NCI-H1930 (cell line): ENCODE measurements at places on chromosomes 6 and 20.

GRCh38 chr6:46521464-46521971 lies 30.3 kb upstream of the RCAN2 start:
- no peak for DNase-seq

DNA sequence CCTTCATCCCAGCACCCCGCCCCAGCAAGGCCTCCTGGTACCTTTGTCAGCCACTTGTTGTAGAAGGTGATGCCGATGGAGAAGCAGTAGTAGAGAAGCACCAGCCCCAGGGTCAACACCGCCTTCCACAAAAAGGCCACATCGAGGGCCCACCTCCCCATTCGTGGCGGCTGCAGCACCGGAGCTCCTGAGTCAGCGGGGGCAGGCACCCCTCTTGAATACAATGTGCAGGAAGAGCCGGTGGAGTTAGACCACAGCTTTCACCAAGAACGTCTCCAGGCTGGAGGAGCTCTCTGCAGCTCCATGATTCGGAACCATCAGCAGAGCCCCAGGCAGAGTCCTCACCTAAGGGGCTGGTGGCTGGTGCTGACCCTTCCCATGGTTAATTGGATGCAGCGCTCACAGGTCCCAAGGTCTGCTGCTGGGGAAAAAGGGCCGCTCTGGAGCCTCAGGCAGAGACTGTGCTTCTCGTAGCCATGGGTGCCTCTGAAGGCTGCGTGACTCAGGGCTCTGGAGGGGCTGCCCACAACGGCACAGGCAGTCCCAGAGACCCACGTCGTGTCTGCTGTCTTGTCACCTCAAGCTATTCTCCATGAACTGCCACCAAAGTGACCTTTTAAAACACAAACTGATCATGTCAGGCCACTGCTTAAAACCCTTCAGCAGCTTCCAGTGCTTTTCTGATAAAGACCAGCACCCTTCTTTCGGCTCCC lies 47.9 kb downstream of the ELMO2 start:
- DNase-seq = no peak

DNA sequence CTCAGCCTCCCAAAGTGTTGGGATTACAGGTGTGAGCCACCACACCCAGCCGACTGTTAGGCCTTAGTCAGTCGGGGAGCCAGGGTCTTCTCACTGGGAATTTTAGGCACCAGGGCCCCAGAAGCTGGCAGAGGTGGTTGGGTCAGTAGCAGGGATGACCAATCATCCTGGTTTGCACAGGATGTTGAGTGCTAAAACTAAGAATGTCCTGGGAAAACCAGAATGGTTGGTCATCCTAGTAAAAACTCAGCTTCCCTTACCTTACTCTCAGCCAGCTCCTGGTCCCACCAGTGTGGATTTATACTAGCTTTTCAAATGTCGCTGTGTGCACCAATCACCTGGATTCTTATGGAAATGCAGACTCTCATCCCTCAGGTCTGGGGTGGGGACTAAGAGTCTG lies 31.8 kb downstream of the KCNG1 start:
- no peak for DNase-seq

DNA sequence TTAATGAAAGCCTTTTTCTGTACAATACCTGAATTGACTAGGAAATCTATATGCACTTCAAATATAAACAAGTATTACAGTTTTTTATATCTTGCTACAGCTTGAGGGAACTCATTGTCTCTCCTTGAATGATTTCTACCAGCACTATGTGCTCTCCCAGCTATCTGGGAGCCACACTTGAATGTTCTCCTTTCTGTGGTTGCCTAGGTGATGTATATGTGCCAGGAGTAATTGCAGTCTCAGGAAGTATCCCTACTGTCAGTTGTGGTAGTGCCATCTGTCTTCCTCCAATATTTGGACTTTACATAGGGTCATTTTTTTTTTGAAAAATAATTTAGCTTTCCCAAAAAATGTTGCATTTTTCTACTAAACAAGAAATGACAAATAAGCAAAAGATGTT lies 288.0 kb upstream of the PLCB4 start:
- no peak for DNase-seq

DNA sequence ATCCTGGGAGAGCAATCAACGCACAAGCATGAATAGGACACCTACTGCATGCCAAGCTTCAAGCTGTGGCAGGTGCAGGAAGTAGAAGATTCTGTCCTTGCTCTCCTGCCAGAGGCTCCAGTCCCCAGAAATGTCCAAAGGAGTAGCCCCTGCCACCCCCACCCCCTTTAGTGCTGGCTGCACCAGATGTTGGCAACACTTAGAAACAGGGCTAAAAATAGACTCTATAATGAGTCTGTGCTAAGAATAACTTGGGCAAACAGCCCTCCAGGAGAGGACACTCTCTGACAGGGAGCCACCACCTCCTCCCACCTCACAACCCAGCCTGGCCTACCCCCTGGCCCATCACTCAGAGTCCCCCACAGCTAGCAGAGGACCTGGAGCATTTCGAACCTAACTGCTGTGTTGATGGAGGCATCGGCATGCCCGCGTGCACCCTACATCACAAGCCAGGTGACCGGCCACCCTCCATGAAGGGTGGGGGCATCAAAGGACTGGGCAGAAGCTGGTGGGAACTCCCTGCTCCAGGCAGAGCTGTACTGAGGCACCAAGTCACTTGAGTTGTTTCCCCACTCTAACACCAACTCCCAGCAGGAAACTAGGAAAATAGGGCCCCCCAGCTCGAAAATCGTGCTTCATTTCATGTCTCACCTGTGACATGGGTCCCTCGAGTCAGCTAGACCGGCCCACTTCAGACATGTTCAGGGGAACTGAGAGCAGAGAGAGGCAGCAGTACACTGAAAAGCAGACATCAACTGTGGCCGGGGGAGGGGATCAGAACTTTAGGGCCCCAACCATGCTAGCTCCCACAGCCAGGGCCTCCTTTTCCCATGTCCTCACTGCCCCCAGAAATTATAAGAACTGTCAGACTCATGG lies 18.7 kb downstream of the TFEB start:
- DNase-seq = no peak

GRCh38 chr20:60053125-60053817 lies 95.0 kb downstream of the CDH26 start:
- DNase-seq = no peak

DNA sequence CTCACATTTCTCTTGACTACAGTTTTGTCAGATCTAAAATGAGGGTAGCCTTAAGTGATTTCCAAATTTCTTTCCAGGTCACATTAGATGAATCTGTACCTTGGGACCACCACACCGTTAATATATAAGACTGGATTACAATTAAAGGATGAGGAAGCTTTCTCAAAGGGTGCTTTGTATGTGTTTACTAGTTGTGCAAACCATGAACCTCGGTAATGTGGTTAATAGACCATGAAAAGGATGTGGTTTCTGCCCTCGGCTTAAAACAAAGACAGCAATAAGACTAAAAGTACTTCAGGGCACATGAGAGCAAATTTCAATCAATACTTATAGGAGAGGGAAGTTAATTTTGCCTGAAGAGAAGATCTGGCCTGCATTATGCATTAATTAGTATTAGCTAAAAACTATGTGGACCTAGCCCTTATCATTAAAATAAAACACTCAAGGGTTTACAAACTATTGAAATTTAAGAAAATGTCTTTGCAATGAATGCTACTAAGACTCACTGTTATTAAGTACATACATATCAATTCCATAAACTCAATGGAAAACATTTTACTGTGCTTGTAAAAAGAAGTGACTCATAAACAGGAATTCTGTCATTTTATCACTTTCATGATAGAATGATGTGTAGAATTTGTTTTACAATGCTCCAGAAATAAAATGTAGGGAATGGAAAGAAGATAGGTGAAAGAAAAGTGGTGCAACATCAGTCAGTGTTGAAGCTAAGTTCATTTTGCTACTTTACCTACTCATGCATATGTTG lies 936 bp upstream of the TMX4 start:
- DNase-seq = no peak

- DNase-seq = no peak
Measured at GRCh38 chr6:12595161-12595811, 121.3 kb upstream of the PHACTR1 start.

DNA sequence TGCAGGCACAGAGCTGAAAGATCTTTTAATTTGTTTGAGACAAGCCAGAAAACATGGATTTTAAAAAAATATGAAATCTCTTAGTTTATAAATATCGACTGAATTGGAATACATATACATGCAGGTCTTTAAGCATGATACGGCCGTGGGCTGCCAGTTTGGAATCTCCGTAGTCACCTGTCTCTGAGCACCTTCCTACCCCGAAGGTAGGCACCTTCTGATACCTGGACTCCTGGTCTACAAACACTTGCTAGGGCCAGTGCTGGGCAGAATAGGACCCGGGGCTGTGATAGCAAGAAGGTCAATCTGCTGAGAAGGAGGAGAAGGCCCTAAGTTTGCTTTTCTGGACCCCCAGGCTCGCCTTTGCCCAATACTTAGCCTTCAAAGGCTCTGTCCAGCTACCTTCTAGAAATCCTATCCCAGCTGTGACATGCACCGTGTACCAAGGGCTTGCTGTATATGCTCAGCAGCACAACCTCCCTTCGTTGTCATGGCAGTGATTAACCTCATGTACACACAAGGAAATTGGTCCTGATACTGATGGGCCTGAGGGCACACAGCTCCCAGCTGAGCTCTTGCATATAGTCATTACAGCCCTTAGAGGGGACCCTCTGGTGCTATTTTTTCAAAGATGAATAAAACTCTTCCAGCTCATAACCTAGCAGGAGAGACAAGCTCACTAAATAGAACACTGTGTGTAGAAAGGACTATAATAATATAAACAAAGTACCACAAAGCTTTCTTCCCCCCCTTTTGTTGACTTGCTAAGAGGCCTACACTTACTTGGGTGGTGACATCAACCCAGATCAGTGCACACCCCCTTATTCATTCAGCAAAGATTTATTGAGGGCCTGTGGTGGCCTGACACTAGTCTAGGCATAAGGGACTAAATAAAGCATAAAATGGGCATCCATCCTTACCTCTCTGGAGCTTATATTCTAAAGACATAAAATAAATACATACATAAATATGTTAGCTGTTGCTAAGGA lies 17.7 kb downstream of the SNPH start:
- no peak for DNase-seq

DNA sequence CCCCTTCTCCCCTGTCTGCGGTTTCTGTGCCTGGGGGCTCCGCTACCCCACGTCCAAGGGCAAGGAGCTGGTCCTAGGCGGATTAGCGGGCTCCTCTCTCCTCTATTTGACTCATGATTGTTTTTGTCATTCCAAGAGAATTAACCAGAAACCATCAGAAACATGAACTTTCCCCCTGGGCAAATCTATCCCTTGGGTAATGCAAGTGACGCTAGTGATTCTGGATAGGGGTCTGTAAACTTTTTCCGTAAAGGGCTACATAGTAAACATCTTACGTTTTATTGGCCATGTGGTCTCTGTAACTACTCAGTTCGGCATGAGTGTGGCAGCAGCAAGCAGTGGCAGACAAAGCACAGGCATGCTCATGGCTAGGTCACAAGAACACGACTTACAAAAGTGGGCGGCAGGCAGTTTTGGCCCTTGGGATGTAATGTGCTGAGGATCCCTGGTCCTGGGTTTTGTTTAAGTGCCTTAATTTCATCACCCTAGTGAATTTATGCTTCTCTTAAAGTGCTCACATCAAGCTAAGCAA lies 654 bp downstream of the CST11 start:
- no peak for DNase-seq

DNA sequence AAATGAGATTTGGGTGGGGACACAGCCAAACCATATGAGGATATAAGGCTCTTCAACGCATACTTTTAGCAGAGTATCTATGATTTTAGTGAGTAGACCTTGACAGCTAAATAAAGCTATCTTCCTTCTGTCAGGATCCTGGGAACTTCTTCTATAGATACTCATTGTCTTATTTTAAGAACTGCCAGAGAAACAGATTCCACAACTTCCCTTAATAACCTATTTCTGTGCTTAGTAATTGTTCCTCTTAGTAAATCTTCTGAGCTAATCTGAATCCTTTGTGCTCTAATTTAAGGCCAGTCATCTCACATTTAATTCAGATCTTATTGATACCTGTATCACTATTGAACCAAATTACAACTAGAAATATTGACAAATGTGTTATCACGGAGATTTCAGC lies 64.0 kb upstream of the CEP85L start:
- no peak for DNase-seq

DNA sequence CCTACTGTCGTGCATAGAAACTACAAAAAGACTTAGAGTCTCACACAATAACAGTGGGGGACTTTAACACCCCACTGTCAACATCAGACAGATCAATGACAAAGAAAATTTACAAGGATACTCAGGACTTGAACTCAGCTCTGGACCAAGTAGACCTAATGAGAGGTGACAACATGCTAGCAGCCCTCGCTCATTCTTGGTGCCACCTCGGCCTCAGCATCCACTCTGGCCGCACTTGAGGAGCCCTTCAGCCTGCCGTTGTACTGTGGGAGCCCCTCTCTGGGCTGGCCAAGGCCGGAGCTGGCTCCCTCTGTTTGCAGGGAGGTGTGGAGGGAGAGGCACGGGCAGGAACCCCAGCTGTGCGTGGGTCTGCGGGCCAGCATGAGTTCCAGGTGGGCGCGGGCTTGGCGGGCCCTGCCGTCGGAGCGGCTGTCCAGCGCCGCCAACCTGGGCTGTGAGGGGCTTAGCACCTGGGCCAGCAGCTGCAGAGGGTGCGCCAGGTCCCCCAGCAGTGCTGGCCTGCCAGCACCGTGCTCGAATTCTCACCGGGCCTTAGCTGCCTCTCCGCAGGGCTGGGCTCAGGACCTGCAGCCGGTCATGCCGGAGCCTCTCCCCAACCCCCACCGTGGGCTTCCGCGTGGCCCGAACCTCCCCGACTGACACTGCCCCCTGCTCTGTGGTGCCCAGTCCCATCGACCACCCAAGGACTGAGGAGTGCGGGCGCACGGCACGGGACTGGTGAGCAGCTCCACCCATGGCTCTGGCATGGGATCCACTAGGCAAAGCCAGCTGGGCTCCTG lies 205.6 kb downstream of the FRK start:
- no peak for DNase-seq

GRCh38 chr20:43408848-43409576 lies 48.7 kb upstream of the SRSF6 start:
- peak; percentile 32 for DNase-seq

GRCh38 chr20:57457243-57458095 lies 66.3 kb downstream of the RBM38 start:
- DNase-seq = no peak

GRCh38 chr6:34090529-34090928 lies 55.4 kb downstream of the GRM4 start:
- no peak for DNase-seq

DNA sequence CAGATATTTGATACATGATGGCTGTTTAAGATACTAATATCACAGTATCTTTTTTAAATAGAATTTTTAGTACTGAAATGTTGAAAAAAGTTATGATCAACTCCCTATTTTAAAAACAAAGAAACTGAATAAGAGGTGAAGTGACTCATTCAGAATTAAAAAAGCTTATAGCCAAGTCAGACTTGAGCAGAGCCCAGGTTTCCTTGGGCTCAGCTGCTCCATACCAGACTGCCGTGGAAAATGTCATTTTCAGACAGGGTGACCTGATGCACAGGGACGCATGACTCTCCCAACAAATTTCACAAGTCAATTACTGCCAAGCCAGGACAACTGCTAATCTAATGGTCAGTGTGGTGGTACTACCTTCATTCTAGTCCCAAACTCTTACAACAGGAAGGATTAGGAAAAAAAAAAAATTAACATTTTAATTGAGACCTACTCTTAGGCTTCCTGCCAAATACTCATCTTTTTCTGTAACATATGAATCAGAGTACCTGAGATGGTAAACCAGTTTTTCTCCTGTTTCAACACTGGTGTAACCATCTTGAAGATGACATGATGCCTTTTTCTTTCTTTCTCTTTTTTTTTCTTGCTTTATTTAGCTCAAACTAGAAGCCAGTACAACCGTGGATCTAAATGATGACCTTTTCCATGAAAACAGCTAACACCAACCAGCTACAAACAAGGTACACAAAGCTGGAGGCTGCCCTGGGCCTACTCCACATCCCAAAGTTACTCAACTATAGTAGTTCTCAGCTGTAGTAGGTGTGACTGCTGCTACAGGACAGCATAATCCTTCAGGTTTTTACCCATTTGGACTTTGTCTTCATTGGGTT lies 30.5 kb downstream of the SLC22A23 start:
- DNase-seq = no peak
